Stimulated activated CD8-positive, alpha-beta memory T cell treated with anti-CD3 and anti-CD28 coated beads, Interleukin-15, amount 100 ng/mL, for 48 hours (primary cell): ENCODE measurements at places on chromosomes 3 and 15.

DNA sequence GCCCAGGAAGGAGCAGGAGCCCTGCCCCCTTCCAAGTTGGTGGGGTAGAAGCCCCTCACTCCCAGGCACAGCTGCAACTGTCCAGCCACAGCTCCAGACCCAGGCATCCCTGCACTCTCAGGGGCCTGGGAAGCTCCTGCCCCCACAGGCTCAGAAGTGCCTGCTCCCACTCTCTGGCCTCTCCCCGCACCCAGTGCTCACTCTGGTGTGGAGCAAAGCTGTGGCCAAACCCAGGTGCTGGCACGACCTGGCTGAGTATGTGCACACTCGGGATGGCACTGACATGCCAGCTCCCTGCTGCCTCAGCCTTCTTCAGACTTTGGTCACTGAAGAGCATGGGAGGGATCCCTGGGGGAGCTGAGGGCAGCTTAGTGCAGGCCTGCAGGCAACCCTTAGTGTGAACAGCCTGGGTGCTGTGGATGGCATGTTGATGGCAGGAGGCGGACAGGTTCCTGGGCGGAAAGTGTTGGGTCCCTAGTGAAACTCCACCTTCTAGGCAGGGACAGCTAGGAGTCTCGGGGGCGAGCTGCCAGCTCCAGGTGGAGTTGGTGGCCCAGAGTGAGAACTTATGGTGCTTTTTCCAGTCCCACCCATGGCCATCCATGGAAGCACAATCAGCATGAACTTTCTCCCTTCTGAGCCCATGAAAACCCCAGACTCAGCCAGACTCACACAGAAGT lies 489.2 kb upstream of the ROBO2 start:
- no peak for DNase-seq

- no peak for DNase-seq
Measured at GRCh38 chr3:46086083-46086437, 58.8 kb upstream of the XCR1 start.

DNA sequence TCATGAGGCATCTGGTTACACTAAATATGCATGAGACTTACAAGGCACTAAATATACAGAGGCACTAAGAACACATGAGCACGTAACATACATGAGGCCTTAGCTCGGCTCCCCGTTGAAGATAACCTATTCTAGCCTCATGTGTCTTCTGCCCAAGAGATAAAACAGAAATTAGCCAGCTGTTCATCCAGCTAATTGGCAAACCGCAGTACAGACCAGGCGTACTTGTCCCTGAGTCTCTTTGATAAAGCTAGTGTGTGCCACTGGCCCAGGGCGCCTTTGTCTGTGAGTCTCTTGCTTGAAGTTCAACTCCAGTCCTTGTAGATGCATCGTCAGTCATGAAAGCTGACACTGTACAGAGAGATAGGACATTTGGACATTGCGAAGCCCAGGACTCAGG lies 121.9 kb upstream of the SPATA12 start:
- no peak for DNase-seq

- DNase-seq = no peak
Measured at GRCh38 chr3:57500506-57500905, 43.6 kb downstream of the DNAH12 start.

GRCh38 chr3:33883538-33883950 lies 85.1 kb downstream of the PDCD6IP start:
- DNase-seq = no peak

DNA sequence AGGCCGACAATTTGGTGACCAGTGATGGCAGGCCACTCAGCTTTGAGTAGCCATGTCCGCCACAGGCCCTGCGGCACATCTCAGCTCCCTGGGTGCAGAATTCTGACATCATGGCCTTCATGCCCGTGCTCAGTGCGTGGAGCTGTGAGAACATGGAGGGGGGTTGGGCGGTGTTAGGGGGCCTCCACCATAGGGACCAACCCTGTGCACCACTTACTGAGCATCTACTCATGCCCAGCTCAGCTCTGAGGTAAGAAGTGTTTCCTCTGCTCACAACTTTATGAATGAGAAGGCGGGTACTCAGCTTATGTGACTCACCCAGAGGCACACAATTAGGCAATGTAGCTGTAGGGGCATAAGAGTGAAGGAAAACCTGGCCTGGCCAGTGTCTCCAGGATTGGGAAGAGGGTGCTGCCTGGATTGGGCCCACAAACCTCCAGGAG lies 10.5 kb downstream of the ACOX2 start:
- DNase-seq = no peak

GRCh38 chr15:64747578-64747977 lies 27.8 kb downstream of the RBPMS2 start:
- no peak for DNase-seq

GRCh38 chr3:150286390-150287147 lies 121.5 kb upstream of the TSC22D2 start:
- no peak for DNase-seq

- no peak for DNase-seq
Measured at GRCh38 chr15:87716422-87716821, 540.1 kb downstream of the NTRK3 start.

- no peak for DNase-seq
Measured at GRCh38 chr3:194941956-194942511, 256.4 kb downstream of the FAM43A start.

GRCh38 chr3:22349215-22349851 lies 598.3 kb upstream of the ZNF385D start:
- no peak for DNase-seq

DNA sequence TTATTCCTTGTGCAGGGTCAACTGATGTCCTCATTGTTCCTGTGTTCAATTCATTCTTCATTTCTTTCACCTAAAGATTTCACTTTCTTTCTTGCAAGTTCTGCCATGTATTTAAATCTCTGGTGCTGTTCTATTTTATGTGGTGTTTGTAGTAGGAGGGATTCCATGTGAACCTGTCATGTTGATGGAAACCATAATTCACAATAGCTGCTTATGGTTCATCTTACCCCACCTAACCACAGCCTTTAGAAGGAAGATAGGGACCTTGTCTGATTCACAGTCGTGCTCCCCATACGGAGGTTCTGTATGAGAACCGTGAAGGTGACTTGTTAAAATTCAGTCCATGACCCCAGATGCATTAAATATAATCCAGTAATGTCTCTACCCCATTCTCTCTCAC lies 21.9 kb downstream of the SLCO2A1 start:
- no peak for DNase-seq

DNA sequence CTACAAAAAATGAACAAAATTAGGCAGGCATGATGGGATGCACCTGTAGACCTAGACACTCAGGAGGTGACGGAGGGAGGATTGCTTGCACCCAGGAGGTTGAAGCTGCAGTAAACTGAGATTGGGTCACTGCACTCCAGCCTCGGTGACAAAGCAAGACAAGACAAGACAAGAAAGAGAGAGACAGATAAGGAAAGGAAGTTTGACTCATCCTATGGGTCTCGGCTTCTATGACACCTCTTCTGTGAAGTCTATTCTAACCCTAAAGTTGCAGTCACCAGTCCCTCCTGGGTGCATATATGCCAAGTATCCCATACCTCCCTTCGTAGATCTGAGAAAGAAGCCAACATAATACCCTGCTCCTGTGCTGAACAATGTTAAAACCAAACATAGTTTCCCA lies 7.9 kb upstream of the ZMAT3 start:
- no peak for DNase-seq

DNA sequence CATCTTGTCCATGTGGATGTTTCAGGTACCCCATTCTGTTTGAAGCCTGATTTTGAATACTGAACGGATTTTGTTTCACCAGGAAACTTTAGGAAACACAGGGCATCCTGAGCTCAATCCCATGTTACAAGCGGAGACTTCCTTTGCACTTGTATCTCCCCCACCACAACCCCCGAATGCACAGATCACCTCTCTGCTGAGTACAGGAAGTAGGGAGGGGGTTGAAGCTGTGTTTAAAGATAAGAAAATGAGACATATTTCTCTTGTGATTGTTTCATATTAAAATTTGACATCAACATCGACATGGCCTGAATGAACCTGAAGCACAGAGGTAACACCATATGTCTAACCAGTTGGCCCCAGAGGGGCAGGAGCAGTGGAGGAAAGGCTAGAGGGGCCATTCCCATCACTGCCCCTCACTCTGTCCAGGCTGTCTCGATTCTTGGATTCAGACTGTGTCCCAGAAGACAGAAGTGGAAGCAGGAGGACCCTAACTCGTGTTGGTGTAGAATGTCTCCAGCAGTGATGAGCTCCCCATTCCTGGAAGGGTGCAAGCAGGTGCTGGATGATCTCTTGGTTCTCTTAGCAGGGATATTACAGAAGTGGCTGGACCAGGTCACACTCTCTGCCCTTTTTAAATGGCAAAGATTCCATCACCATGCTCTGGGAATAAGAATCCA lies 59.6 kb upstream of the IQSEC1 start:
- no peak for DNase-seq

DNA sequence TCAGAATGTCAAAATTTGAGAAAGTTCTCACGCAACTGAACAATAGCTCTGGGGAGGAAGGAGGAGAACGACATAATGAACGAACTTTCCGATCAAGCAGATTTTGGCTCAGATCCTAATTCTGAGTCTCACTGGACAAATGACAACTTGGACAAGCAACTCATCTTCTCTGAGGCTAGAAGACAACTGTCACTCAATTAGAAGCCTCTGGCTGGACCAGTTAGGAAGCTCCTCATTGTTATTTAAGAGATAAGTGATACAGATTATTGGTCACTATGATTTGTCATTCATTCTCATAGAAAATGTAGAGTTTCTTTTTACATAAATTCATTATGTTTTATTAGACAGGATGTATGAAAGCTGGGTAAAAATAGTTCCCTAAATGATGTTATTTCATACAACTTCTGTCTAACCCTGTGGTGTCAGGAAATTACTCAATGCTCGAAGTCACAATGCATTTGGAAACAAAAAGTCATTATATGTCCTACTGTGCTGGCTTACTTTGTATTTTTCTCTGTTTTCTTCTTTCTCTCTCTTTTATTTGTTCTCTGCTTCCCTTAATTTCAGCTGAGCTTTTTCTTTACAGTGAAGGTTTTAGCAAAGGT lies 11.0 kb upstream of the C3orf49 start:
- DNase-seq = no peak

- no peak for DNase-seq
Measured at GRCh38 chr3:32646761-32647160, 38.2 kb upstream of the CNOT10 start.

DNA sequence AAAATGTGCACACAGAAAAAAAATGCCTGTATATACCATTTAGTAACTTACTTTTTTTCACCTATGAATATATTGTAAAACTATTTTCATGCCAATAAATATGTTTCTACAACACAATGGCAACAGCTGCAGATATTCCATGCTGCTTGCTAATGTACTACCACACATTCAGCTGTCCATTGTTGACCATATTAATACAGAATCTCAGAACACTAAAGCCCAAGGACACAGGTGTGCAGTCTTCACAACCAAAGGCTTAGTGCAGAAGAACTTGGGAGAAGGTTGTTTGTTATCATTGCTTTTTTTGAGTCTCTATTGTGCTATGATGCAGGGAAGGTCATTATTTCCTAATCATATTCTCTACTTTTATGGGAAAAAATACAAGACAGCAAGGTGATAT lies 79.6 kb downstream of the DIPK2A start:
- DNase-seq = no peak

DNA sequence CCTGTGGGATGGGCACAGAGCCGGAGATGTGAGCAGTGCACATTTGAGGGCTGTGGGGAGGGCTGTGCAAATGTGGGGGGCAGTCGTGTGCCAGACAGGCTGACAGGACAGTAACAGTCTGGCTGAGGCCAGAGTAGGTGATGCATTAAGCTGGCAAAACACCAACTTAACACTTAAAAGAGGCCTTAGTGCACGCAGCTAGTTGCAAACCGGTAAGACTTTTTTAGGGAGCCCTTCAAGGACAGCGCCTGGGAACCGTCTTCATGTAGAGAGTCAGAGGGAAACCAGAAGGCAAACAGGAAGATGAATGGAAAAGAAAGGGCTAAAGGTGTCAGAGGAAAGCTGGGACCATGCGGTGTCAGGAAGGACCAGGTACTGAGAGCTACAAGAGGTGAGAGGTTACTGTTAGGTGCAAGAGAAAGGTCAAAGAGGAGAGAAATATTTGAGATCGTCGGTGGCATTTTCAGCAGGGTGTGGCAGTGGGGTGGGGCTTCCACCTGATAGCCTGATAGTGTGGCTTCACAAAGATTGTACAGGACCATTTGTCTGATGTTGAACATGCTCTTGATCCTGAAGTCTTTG lies 30.0 kb upstream of the CHD2 start:
- no peak for DNase-seq

DNA sequence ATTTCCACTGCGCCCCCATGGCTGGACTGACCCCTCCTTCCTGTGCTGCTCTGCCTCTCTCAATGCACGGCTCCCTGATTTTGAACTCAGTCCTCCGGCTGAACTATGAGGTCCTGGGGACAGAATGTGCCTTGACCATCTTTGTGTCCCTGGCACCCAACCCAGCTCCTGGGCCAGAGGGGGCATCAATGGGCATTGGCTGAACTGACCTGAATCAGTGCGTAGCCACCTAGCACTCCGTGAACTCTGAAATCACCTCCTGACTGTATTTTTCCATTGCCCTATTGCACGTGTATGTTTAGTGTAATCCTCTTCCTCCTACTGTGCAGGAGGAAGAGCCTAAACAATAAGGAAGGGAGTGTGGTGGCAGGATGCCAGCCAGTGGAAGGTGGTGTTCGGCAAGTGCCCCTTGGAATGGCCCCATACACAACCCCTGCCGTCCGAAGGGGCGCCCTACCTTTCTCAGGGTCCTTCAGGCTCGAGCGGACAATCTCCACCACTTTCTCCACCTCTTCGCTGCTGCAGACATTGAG lies 33.5 kb downstream of the BDH1 start:
- DNase-seq = no peak

DNA sequence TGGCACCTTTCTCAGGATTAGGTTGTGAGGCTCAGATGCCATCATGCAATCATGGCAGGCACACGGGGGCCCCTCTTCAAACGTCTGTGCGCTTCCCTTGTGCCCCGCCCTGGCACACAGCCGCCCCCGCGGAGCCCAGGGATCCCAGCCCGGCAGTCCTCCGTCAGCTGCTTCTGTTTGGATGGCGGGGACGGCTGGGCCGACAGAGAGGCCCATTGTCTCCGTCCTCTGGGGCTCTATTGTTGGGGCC lies 849 bp upstream of the HDAC11 start:
- peak; percentile 17 for DNase-seq

DNA sequence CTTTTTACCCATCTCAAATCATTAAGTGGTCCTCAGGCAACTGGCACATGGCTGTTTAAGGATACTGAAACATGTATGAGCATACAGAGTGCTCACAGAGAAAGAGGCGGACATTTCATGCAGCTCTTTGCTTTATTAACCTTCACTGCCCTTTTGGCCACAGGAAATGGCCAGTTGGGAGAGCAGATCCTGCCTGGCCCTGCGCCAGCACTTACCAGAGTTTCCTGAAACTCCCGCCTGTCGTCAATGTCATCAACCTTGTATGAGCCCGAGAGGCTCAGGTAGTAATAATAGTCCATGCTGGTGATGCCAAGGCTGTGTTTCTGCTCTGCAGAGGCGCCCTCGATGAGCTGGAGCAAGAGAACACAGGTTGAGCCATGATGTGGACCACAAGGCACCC lies 17.8 kb downstream of the LDHAL6B start:
- no peak for DNase-seq
